LNCaP clone FGC (cell line): ENCODE measurements at places on chromosomes 7 and 10.

DNA sequence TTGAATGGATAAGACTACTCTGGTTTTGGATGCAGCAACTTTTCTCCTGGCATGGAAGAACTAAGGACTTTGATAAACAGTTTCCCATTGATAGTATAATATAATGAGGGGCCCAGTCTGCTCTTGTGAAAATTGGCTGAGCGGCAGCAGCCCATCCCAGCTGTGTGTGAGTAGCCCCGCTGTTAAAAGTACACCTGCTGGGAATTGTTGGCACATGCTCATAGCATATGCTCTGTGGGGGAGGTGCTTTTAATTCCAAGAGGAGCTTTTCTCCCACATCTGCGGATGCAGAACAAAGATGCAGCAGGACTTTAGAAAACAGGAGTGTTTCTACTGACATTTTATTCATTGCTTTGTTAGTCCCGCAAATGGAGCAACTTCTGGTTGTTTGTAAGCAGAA, 19.0 kb downstream of the SRI start:
- no peak for DNase-seq

DNA sequence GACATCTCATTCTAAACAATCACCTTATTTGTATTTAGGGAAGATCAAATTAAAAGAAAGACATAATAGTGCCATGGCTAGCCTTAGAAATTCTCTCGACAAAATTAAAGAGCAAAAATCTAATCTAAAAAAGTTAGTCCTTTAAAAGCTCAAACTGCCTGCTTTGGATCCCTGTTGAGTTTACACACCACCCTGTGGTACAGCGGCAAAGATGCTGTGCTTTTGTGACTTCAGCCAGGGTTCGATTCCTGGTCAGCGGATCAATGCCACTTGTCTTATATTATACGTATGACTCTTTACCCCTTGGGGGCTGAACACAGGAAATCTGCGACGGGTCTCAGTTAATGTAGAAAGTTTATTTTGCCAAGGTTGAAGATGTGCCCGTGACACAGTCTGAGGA, 51.3 kb upstream of the VOPP1 start:
- DNase-seq: no peak

- DNase-seq: no peak
These were observed 861 bp upstream of the USP6NL start for GRCh38 chr10:11612021-11613001.

DNA sequence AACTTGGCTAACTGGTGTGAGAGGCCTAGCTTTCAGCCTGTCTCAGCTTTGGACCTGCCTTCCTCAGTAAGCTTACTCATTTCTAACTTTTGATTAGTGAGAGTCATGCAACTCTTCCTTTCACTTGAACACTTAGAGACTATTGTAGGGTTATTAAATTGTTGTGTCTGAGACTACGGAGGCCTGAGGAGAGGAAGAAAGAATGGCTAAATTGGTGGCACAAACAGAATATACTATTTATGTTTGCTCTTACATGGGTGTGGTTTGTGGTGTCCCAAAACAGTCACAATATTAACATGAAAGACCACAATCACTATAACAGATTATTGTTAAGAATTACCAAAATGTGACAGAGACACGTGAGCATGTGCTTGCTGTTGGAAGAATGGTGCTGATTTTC, 82.1 kb downstream of the TRIM24 start:
- DNase-seq: no peak

DNA sequence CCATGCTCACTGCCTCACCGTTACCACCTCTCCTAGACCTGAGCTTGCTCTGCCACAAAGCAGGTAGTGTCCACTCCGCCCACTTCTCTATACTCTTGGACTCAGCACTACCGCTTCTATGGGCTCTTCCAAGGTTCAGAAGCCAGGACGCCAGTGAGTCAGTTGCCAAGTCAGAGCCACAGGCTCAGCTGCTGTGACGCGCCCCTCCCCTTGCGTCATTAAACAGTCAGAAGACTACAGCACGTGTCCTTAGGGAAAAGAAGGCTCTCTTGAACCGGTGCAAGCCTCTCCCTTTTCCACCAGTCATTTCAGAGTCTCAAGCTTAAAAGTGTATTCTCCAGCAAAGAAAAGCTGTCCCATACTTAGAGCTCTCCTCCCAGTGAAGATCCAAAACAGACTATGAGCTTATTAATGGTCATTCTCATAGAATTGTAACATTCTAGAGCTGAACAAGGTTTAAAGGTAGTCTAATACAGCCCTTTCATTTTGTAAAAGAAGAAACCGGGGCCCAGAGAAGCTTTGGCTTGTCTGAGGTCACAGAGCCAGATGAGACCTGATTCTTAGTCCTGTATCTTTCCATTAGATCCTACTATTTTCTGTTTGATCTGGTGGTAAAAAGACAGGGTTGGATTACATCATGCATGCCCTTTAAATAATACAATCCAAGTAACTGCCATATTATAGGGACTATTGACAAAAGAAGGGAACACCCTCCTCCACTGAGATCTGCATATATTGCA, 40.9 kb upstream of the MET start:
- no peak for DNase-seq

DNA sequence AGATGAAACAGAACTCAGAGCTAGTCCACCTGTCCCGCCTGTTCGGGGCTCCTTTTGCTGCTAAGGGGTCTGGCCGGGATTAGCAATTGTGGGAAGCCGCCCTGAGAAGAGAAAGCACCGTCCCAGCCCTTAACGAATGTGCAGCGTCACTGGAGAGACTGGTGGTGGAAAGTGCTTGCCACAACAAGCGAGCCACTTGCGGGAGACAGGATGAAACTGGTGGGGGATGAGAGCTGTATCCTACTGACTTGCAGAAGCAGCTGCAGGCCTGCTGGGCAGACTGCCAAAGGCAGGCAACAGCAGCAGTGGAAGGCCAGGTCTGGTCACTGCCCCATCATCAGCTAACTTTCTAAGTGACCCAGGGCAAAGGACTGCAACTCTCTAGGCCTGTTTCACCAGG, 95.4 kb downstream of the FAM53B start:
- DNase-seq: peak; percentile 14

- no peak for DNase-seq
These were observed 162.3 kb downstream of the SKIDA1 start for GRCh38 chr10:21363092-21363730.

DNA sequence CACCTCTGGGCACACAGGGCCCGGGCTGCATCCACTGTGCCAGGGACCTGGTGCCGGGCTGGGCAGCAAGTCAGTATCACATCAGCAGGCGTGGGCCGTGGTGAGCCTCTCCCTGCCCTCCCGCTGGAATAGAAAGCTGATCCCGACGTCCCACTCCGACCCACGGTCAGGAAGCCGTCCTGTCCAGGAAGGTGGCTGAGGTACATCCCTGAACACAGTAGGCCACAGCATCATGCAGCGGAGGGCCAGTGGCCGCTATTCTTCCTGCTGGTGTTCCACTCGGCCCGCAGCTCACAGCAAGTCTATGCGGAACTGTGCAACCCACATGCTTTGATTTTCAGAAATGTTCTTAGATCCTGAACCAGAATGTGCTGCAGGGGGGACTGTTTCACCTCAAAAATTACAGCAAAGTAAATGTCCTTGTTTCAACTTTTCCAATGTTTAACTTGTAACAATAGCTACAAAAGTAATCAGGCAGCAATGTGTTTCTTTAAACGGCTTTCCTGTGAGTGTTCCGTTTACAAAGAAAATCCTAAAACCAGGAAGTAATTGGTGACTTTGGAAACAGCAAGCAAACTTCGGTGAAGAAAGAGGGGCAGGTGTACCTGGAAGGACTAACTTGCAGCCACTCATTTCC, 676 bp upstream of the GPR146 start:
- no peak for DNase-seq

DNA sequence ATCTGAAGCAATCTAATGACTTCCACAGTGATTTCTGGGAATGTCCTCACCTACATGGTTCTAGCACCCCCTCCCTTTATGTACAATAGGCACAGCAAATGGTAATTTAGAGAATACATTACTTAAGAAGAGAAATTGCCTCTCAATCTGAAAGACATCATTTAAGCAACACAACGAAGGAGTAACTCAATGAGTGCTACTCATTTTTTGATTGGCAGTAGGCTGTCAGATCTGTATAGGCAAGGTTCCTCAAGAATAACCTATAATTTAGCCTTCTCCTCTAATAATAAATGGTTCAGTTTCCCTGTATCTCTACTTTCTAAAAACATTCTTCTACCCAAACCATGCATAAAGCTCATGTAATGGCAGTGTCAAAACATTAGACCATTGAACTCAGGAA, 30.6 kb upstream of the SEMA3C start:
- DNase-seq: no peak
